ENCODE measurements at places on chromosomes 6 and 20.

GRCh38 chr6:98295515-98296175, 538.7 kb upstream of the POU3F2 start:
- no peak for DNase-seq

GRCh38 chr20:41094353-41095055, 42.8 kb upstream of the PLCG1 start:
- DNase-seq, result no peak

DNA sequence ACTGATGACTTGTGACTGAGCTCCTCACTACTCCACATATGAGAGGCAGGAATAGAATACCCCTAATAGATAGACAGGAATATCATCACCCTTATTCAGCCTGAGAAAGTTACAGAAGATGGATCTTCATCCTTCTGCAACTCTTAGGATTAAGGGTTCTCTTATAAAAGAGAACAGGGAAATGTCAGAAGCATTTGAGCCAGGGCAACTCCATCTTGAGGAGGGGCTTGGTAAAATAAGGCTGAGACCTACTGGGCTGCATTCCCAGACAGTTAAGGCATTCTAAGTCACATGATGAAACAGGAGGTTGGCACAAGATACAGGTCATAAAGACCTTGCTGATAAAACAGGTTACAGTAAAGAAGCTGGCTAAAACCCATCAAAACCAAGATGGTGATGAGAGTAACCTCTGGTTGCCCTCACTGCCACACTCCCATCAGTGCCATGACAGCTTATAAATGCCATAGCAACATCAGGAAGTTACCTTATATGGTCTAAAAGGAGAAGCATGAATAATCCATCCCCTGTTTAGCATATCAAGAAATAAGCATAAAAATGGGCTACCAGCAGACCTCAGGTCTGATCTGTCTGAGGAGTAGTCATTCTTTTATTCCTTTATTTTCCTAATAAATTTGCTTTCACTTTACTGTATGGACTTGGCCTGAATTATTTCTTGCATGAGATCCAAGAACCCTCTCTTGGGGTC, 97.9 kb downstream of the PLG start:
- DNase-seq, result no peak

GRCh38 chr6:146901940-146902816, 302.0 kb upstream of the STXBP5 start:
- no peak for DNase-seq

GRCh38 chr6:34248198-34248726, 544 bp downstream of the SMIM29 start:
- peak; percentile 74 for DNase-seq

DNA sequence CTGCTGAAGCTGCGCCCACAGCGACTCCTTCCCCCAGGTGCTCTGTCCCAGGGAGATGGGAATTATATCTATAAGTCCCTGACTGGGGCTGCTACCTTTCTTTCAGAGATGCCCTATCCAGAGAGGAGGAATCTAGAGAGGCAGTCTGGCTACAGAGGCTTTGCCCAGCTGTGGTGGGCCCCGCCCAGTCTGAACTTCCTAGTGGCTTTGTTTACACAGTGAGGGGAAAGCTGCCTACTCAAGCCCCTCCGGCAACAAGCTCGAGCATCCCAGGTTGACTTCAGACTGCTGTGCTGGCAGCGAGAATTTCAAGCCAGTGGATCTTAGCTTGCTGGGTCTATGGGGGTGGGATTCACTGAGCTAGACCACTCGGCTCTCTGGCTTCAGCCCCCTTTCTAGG, 152.5 kb upstream of the MAP3K7 start:
- no peak for DNase-seq

GRCh38 chr6:26044140-26045064, 42.8 kb upstream of the HFE start:
- peak; percentile 88 for DNase-seq

DNA sequence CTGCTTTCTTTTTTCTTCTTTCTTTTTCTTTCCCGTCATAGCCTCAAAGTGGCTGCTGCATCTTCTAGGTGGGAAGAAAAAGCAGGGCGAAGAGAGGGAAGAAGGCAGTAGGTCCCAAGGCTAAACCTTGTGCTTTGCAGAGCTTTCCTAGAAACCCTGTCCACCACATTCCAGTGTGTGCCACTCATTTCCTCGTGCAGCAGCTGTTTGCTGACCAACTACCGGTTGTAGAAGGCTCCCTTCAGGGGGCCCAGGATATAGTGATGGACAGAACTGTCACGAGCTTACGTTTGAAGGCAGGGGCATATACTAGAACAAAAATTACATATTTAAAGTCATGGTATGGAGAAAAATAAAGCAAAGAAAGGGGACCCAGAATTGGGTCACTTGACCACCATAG, 103.0 kb downstream of the SASH1 start:
- DNase-seq, result no peak

DNA sequence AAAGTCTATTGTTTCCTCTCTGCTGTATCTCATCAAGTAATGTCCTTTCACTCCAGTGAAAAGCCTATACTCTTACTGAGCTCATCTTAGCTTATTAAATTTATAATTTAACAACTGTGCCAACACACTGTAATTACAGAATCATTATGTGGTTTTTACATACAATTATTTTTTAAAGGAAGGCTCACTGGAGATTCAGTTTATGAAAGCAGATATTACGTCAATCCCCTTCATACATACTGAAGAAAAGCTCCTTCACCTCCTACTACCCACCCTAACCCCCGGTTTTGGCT, 28.1 kb downstream of the ARHGAP18 start:
- no peak for DNase-seq

- no peak for DNase-seq
These were observed 179.8 kb downstream of the DTNBP1 start for GRCh38 chr6:15483060-15483459.

- DNase-seq, result no peak
These were observed 593 bp upstream of the GSTA3 start for GRCh38 chr6:52910091-52910490.

- DNase-seq, result no peak
These were observed 1434.3 kb upstream of the ADGRB3 start for GRCh38 chr6:67200626-67201403.

- DNase-seq, result no peak
These were observed 1.6 kb upstream of the MDGA1 start for GRCh38 chr6:37699138-37699766.

DNA sequence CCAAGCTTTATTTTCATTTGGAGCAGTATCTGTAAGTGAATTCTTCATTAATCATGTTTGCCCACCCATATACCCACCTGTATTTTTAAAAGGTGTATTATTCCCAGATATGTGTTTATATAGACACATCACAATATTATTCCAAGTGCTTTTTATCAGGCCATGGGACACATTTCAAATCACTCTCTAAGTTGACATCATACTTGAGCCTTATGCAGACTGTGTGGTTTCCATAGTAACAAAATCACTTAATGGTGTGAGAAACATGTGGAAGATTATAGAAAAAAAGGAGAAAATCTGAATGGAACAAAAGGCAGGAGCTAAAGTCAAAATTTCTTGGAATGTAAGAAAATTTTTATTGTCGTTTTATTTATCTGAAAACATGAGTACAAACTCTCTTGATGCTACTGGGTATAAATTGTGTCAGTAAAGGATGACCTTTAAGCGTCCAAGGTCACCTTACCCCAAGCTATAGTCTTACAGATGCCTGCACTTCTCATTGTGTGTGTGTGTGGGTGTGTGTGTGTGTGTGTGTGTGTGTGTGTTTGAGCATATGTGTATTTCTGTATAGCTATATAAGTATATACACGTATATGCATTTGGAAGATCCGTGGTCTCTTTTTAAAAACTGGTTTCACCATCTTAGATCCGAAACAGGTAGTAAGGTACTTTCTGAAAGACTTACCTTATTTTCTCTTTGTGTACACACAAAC, 79.8 kb upstream of the CCN6 start:
- DNase-seq, result no peak

DNA sequence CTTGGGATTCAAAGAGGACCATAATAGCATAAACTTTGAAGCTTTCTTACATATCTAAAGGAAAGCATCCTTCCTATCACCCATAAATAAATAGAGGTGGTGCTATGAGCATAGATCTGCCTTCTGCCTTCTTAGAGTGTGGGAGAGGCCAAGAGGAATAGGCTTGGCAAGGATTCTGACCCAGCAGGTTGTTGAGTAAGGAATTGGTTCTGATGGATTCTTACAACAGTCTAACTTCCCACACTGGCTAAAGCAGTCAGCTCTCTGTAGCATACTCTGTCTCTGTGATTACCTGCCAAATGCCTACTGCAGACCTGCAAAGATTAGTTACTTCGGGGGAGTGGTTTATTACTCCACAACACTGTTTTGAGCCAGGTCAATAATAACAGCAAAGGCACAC, 198.0 kb upstream of the RAB32 start:
- DNase-seq, result no peak

DNA sequence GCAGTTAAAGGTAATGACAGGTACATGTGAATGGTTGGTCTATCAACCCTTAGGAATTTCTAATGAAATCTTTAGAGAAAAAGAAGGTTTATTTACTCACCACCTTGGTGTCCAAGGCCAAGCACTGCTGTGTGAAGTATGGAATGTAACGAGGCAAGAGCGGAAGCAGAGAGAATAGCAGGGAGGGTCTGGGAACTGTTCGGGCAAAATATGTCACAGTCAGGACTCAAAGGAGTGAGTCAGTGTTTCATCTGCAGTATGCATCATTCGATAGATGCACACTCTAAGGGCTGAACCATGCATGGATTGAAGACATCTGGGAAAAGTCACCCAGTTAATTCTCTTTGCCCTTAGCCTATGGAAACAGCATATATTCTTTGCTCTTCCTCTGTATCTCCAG, 33.2 kb downstream of the ADGRF5 start:
- DNase-seq, result no peak

- DNase-seq, result no peak
These were observed 46.9 kb upstream of the CD93 start for GRCh38 chr20:23132930-23133559.

- DNase-seq, result no peak
These were observed 14.8 kb upstream of the NAA20 start for GRCh38 chr20:20002101-20002998.

DNA sequence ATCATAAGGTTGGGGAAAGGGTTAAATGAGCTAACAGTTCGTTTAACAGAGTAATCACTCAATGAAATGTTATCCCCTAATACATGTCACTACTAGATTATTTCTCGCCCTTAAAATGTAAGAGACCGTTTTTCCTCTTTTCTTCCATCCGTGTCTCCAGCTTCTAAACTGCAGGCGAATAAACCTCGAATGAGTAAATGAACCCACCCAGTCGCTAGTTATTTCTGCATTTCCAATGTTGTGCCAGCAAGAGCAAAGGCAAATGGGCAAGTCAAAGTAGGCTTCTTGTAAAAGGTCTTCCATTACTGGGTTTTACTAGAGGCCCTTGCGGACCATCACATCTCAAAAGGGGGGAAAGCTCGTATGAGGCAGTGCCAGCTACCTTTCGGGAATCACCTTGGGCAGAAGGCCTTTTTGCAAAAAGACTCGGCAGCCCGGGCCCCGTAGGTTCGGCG, 400 bp upstream of the SMAP1 start:
- no peak for DNase-seq

GRCh38 chr20:45012682-45013302, 46.5 kb downstream of the STK4 start:
- DNase-seq, result no peak

DNA sequence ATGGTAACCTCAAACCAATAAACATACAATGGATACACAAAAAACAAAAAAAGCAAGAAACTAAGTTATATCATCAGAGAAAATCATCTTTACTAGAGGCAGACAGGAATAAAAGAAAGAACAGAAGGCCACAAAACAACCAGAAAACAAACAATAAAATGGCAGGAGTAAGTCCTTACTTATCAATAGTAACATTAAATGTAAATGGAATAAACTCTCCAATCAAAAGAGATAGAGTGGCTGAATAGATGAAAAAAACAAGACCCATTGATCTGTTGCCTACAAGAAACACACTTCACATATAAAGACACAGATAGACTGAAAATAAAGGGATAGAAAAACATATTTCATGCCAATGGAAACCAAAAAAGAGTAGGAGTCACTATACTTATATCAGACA, 81.3 kb upstream of the GJE1 start:
- DNase-seq, result no peak

DNA sequence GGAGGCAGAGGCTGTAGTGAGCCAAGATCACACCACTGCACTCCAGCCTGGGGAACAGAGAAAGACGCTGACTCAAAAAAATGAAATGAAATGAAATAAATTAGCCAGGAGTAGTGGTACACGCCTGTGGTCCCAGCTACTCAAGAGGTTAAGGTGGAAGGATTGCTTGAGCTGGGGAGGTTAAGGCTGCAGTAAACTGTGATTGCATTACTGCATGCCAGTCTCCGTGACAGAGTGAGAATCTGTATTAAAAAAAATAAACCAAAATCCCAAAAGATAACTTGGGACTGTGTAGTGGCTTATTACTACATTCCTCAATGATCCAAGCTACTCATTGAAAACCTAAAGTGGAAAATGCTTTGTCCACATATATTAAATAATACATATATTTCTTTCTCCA, 87.0 kb downstream of the SGK1 start:
- no peak for DNase-seq

- no peak for DNase-seq
These were observed 6.6 kb downstream of the SIRPB2 start for GRCh38 chr20:1484438-1485116.

GRCh38 chr20:10469056-10469455, 34.0 kb downstream of the SLX4IP start:
- no peak for DNase-seq

DNA sequence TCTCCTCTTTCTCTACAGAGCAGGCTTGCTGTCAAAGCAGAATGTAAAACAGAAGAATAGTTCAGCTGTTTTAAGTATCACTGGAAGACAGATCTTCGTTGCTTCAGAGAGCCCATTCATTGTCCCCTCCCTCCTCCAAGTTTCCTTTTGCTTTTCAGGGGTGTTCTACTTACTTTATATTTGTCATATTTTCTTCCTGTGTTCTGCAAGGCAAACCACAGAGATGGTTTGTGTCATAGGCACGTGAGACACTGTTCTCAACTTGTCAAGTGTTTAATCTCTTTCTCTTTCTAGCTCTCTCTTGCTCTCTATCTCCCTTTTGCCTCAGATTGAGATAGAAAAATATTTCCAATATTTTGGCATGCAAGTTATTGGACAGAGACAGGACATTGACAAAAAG, 228.9 kb upstream of the DEFB112 start:
- DNase-seq, result no peak

Measured in stimulated activated effector memory CD8-positive, alpha-beta T cell treated with anti-CD3 and anti-CD28 coated beads, Interleukin-12 subunit alpha, Interleukin-12 subunit beta, amount 100 ng/mL, for 72 hours (primary cell).